ENCODE measurements at places on chromosomes 3 and 15. TPM values are rescaled to one million over a fixed set of nuclear protein-coding genes. Genes with fewer than 3 reads are reported as not detected.

DNA sequence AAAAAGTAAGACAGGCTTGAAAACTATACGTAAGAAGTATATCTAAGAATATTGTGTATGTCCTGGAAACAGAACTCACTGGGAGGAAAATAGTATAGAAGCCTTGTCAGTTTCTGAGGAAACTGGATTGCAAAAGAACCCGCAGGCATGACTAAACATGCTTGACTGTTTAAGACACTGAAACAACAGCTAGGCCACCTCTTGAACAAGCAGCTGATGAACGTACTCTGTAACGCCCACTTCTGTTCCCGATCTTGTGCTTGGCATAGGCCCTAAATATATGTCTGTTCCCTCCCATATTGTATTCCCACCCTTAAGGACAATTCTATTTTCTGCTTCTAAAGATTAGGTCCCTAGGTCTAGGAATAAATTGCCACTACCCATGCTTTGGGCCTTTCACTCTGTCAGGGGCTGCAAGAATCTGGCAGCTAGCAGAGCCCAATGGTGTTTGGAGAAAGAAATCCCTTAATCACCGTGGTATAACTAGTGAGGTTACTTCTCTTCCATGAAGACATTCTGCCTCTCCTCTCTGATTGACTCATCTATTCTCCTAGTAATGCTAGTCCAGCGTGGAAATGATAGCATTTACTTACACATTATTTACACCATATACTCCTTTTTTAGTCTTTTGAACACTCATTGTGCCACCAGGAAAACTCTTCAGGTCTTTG is 46.2 kb downstream of the CD200 start:
- no peaks in the 10 kb centered on the region for H3K27me3 ChIP-seq
- no peak for DNase-seq
- no peak overlapping the region for H3K27ac ChIP-seq
- no peaks in the 10 kb centered on the region for H3K4me1 ChIP-seq

- H3K4me1 ChIP-seq, result peaks cover 17% of the 10 kb centered on the region
- no peak for DNase-seq
- H3K27ac ChIP-seq, result no peak overlapping the region
Measured at GRCh38 chr3:116200956-116201690, 244.2 kb downstream of the LSAMP start.

GRCh38 chr3:42546691-42547213 is 35.0 kb downstream of the SEC22C start:
- no peak overlapping the region for H3K27ac ChIP-seq
- no peak for DNase-seq
- H3K27me3 ChIP-seq, result no peaks in the 10 kb centered on the region
- no peak overlapping the region for H3K4me3 ChIP-seq
- no peaks in the 10 kb centered on the region for H3K4me1 ChIP-seq

DNA sequence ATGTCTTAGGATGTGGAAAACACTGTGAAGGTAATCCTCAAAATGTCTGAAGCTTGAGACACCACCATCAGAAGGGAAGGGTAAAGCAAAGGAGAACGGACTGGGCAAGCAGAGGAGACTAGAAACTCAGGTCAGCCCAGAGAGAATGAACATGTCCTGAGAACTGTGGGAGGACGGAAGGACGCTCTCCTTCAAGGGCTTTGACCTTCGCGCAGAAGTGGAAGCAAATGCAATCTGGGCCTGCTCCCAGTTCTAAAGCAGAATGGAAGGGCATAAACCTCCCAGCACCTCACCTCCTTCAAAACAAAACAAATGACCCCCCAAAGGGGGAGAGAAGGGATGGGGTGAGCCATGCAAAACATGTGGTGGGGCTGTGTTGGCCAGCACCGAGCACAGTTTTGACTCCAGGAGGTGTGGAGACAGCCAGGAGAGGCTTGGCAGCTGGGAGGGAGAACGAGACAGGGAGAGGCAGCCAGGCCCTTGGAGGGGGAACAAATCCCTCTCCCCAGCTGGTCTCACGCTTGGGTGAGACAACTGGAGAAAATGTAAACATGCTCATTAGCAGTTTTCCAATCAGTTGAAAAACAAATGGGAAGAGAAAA is 222.4 kb upstream of the WNT5A start:
- no peak overlapping the region for H3K27ac ChIP-seq
- no peaks in the 10 kb centered on the region for H3K27me3 ChIP-seq
- no peaks in the 10 kb centered on the region for H3K4me1 ChIP-seq

GRCh38 chr3:150480877-150481276 is 65.4 kb downstream of the SERP1 start:
- H3K36me3 ChIP-seq, result no peaks in the 10 kb centered on the region
- H3K4me1 ChIP-seq, result no peaks in the 10 kb centered on the region
- DNase-seq, result no peak
- no peak overlapping the region for H3K4me3 ChIP-seq

DNA sequence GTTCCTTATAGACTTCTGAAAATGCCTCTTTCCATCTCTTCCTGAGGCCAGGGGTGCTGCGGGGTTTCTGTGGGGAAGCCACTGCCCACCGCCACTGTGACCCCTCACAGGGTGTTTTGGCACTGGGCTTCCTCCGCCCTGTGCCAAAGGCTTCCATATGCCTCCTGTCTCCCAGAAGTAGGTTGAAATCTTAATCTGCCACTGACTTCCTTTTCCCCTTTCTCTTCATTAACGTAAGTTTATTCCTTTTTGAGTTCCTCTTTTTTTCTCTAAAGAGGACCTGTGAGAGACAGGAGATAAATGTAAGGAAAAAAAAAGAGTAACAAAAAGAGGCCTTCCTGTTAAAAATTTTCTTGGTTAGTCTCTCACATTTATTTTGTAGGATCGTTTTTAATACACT is 220.5 kb downstream of the CTNNB1 start:
- no peak overlapping the region for H3K27ac ChIP-seq
- H3K27me3 ChIP-seq, result no peaks in the 10 kb centered on the region
- no peak for DNase-seq
- H3K36me3 ChIP-seq, result no peaks in the 10 kb centered on the region

OR5K2 gene
- total RNA-seq, result not detected

NCEH1 gene
- total RNA-seq, result 7.7 TPM

- H3K4me1 ChIP-seq, result peaks cover 46% of the 10 kb centered on the region
- peaks cover 65% of the 10 kb centered on the region for H3K27me3 ChIP-seq
Measured at GRCh38 chr3:129967761-129968160, 6.8 kb upstream of the TRH start.

SIDT1 gene
- total RNA-seq, result not detected

DNA sequence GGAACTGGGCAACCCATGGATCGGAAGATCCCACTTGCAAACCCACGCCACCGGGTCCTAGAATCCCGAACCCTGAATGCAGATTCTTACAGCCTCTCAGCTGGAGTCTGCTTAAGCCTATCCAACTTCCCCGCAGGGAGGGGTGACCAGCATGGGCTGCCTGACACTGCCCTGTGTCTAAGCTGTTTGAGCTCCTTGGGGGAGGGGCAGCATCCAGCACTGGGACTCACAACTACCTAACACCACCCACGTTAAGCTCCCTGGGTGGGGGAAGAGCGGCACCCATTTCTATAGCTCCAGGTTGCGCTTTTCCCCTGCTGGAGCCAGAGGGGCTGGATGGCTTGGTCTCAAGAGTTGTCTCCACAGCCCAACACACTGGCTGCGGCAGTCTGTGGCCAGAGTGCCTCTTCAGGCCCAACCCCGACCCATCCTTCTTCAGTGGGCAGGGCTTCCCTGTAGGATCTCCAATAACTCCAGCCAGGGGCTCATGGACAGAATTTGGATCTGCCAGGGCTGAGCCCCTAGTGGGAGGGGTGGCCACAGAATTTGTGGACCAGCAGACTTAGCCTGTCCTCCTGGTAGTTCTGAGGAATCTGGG is 649.2 kb downstream of the TUSC7 start:
- H3K27ac ChIP-seq, result no peak overlapping the region
- H3K4me1 ChIP-seq, result peaks cover 39% of the 10 kb centered on the region
- H3K27me3 ChIP-seq, result no peaks in the 10 kb centered on the region
- H3K4me3 ChIP-seq, result no peak overlapping the region
- DNase-seq, result peak; percentile 46

C3orf80 gene
- not detected for total RNA-seq

GRAMD2A gene
- 0.43 TPM for total RNA-seq

SLC38A3 gene
- total RNA-seq, result 0.77 TPM

C3orf85 gene
- not detected for total RNA-seq

MOBP gene
- total RNA-seq, result not detected

DNA sequence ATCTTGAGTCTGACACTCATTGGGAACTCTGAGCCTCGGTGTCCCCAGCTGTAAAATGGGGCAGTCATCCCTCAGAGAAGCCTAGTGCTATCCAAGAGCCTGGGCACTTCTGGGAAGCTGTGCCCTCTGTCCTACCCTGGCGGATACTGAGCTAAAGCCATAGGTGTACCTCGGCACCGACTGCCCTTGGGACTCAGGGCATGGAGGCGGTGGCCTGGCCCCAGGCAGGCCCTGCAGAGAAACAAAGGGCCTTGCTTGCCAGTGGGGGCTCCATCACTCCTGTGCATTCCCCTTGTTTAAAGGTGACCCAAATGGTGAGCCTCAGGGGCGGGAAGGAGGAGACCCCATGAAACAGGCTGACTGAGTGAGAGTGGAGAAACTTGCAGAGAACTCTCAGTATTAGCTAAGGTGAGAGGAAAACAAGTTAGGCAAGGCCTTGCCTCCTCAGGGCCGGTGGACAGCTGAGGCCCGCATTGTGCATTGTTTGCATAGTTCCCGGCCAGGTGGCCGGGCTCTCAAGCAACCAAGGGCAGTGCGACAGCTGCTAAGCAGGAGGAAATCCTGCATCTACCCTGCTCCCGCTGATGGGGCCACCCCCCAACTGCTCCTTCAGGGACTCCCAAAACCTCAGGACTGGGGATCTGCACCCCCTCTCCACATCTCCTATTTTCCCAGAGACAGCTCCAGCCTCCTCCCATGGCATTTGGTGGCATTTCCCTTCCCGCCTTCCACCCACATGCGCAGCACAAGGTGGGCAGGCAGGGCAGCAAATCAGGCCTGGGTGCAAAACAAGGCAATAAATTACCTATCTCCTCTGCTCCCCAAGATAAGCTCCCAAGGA is 4.3 kb downstream of the PFKFB4 start:
- H3K27me3 ChIP-seq, result no peaks in the 10 kb centered on the region
- no peaks in the 10 kb centered on the region for H3K36me3 ChIP-seq
- H3K4me1 ChIP-seq, result peaks cover 18% of the 10 kb centered on the region

DNA sequence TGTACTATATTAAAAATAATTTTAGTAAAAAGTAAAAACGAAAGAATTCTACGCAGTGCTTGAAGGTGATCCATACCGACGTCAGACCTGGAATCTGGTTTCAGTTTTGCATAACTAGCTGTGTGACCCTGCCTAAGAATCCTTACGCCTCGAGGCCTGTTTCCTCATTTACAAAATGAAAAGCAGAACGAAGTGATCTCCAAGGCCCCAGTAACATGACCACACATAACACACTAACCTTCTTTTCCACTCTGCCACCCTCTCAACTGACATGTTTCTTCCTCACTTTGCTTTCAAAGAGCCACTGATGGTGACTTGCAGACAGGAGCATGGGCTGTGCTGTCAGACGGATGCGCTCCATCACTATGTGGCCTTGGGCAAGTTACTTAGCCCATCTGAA is 4.8 kb downstream of the MESD start:
- no peak overlapping the region for H3K27ac ChIP-seq
- no peak for DNase-seq
- no peaks in the 10 kb centered on the region for H3K36me3 ChIP-seq
- H3K4me1 ChIP-seq, result peaks cover 20% of the 10 kb centered on the region
- H3K4me3 ChIP-seq, result no peak overlapping the region

EFHB gene
- 1.7 TPM for total RNA-seq

DNA sequence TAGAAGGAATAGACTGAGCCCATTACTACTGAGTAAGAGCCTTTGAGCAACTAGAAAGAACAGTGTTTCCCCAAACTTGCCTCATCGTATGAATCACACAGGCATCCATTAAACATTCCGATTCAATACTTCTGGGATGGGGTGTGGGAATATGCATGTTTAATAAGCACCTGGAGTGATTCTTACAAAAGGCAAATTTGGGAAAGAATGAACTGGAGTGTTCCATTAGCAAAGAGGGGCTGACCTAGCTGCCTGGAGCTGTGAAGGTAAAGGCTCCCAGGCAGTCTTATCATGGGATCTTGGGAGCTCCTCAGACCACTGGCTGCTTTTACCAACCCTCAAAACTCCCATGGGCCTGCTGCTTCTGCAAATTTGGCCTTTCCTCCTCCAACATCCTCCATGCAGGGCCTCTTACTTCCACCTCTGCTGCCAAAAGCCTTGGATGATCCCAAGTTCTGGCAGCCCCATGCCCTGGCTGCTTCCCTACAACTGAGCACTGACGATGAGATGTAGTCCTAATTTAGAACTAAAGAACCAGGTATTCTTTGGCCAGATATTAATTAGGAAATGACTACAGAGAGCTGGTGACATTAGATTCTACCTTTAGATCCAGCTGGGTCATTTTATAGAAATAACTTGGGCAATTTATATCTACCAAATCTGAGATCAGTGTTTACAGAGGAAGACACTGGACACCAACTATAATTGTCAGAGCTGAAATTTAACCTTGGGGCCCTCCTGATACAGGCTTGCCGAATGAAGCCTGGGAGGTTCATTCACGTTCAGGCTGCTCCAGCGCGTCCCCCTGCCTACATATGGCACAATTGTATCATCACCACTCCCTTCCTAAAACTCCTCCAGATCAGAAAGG is 11.2 kb upstream of the HOMER2 start:
- no peak overlapping the region for H3K4me3 ChIP-seq
- no peak for DNase-seq
- H3K4me1 ChIP-seq, result peaks cover 8% of the 10 kb centered on the region
- H3K27ac ChIP-seq, result no peak overlapping the region

DNA sequence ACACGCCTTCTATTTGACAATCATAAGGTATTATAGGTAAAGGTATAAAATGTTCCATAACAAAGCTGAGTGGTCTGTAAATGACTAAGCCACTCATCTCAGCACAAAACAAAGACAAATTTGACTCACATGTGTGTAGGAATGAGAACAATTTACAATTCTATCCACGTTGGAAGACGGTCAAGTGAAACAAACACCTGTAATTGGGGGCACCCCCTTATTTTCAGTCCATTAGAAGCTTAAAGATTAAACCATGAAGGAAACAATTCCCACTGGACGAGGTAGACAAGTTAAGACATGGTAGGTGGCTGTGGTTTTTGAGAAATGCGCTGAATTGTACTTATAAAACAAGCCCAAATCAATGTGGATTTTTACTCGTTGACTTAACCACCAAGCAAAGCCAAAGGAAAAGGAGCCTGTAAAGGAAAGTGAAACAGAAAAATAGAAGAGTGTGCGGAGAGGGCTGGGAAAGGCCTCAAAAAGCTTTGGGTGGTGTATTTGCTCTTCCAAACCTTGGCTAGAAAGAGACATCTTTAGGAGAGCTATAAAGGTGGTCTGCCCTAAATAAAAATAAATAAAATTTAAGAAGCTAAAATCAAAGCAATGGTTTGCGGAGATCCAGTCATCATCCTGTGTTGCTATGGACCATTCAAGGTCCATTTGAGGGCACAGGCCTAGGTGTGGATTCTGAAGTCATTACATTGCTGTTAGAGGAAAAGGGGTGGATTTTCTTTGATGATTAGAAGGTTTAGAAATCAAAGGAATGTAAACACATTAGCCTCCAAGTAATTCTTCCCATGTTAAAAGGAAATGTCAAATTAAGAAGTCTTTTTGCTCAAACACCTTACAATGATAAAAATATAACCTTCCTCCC is 135.0 kb downstream of the TFG start:
- H3K27me3 ChIP-seq, result no peaks in the 10 kb centered on the region
- no peak for DNase-seq
- no peak overlapping the region for H3K4me3 ChIP-seq
- H3K4me1 ChIP-seq, result no peaks in the 10 kb centered on the region
- no peaks in the 10 kb centered on the region for H3K36me3 ChIP-seq

Measured in neural progenitor cell (in vitro differentiated cells).